ENCODE measurements at places on chromosomes 2 and 18.

- DNase-seq: no peak
Observed at GRCh38 chr2:131659168-131659572, 131.5 kb downstream of the CCDC74A start.

DNA sequence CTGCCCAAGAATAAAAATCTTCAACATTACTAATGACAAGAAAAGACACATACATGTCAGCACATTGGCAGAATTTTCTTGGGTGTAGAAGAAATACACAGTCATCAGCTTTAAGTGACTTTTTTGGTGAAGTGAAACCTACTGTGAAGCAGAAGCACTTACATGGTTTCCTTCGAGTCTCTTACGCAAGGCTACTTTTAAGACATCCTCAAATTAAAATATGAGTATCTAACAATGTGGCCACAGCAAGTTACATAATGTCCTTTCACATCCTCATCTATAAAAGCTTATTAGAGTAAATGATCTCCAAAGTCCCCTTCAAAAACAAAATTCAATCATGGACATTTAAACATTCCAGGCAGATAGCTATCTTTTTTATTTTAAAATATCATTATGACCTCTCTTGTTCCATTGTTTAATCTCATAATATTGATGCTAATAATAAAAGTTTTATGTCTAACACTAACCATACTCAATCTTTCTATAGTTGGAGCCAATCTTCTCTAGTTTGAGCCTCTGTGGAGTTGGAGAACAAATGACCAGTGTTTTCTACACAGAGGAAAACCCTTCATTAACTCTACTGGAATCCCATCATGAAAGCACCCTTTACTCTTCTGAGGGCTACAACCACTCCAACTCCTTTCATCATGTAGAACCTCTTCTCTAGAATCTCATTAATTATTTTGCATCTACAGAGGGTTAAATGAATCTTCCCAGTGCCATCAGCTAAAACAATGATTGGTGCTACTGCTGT is 182.2 kb upstream of the ZFP36L2 start:
- DNase-seq: no peak

DNA sequence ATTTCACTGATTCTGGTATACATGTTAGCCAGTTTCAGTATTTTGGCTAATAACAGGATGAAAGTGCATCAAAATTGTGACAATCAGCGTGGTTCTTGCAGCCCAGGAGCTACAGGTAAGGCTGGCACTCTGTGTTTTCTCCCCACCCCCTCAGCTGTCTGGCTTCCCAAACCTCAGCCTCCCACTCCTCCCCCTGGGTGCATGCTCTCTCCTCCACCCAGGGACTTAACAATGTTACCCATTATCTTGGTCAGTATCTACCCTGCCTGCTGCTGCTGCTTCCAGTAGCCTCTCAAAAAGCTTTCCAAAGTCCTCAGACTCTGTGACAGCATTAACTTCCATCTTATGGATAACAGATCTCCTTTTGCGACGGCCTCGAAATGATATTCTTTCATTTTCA is 41.0 kb downstream of the TRABD2A start:
- DNase-seq: no peak

DNA sequence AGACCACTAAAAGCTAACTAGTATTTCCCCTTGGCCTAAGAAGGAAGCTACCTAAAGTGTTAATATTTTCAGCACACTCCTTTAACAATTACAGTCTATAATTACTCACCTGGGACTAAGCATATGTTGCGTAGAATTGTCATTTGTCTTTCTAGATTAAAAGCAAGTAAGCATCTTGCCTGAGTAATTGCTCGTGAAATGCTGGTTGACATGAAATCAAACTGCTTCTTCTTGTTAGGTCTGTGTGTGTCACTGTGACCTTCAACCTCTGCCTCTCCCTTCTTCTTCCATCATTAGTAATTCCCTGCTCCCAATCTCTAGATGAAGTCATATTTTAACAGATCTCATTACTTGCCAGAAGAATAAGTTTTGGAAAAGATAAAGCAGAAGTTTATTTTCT is 212.2 kb downstream of the XIRP2 start:
- DNase-seq: no peak

- DNase-seq: no peak
Observed at GRCh38 chr2:204967199-204967960, 422.1 kb downstream of the PARD3B start.

GRCh38 chr2:38863061-38863695 is 12.6 kb downstream of the DHX57 start:
- DNase-seq: no peak

DNA sequence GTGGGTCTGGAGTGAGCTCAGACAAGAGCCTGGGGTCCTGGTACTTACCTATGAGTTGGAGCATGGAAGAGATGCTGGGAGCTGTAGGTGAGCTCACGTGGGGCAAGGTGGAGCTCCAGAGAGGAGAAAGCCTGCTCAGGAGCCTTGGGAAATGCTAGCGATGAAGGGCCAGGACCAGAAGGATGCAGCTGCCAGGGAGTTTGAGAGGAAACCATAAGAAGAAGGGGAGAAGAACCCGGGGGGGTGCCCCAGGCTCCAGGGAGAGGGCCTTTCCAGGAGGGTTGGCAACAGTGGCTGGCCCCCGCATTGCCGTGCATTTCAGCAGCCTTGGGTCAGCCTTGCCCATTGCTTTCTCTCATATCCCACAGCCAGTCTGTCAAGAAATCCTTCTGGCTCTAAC is 268.7 kb downstream of the GLI2 start:
- no peak for DNase-seq

DNA sequence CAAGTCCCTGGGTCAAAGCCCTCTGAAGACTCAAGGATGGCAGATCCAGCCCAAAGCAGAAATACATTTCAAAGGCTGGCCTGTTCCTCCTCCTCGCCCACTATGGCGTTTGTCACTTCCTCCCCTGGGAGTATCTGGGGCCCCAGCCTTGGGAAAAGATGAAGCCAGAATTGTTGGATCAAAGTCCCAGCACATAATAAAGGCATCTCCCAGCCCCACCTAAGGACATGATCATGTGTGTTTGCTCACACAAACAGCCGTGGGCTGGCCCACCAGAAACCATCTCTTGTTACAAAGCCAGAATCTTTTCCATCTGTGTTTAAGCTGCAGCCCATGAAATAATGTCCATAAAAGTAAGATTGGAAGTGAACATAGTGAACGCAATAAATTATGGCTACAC is 50.1 kb upstream of the HAAO start:
- no peak for DNase-seq

GRCh38 chr2:25341011-25341727 is 556 bp downstream of the DNMT3A start:
- no peak for DNase-seq

DNA sequence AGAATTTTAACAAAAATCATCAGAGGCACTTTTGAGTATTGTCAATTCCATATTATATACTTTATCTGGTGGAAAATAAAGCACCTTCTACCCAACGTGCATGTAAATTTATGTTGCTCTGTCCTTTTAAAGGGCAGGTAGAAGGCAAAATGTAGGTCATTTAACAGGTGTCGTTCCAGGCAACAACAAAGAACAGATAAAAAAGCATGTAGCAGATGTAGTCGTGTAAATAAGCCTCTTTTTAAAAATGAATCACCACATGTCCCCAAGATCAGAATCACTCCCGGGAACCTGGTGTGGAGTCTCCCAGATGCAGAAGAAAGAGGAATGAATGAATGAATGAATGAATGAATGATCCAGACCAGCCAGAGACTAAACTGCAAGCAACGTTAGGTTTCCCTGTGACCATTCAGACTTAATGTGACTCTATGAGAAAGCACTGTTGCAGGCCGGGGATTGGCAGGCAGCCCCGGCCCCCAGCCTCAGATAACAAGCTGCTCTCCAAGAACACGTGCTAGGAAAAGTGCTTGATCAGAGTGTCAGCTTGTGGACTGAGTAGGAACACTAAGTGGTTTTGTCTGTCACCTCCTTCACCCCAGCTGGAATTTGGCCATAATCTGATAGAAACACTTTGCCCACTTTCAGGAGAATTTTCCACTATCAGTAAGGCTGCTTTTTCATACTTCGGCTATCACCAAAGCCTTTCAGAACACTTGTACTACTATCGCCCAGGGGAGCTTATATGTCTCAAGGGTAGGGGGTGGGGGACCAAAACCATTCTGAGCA is 100.6 kb downstream of the CDK15 start:
- no peak for DNase-seq

Data from HFFc6 (cell line).